Osteocyte (in vitro differentiated cells): ENCODE measurements at places on chromosomes 16 and 17. TPM values are rescaled to one million over a fixed set of nuclear protein-coding genes. Genes with fewer than 3 reads are reported as not detected.

DNA sequence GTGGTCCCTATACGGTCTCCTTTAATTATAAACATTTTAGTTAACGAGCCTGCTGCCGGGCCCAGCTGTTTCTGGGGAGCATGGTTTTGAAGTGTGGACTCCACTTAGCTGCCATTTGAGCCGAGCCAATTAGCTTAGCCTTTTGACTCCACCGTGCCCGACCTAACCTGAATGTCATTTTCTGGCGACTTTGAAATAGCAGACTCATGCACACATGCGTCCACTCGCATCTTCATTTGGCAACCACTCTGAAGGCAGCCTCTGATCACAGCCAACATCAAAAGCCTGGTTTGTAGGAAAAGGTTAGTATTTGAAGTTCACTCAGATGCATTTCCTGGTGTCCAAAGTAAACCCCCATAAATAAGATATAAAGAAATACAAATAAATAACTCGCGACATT lies 16.8 kb downstream of the AXIN2 start:
- no peak for DNase-seq

Gene TMEM98
- total RNA-seq, result 92.7 and 97.6 TPM in 2 replicates

Gene MSLN
- 0.19 and 0.21 TPM in 2 replicates for total RNA-seq

GRCh38 chr17:49576088-49576916 lies 631 bp downstream of the NXPH3 start:
- DNase-seq, result no peak

DNA sequence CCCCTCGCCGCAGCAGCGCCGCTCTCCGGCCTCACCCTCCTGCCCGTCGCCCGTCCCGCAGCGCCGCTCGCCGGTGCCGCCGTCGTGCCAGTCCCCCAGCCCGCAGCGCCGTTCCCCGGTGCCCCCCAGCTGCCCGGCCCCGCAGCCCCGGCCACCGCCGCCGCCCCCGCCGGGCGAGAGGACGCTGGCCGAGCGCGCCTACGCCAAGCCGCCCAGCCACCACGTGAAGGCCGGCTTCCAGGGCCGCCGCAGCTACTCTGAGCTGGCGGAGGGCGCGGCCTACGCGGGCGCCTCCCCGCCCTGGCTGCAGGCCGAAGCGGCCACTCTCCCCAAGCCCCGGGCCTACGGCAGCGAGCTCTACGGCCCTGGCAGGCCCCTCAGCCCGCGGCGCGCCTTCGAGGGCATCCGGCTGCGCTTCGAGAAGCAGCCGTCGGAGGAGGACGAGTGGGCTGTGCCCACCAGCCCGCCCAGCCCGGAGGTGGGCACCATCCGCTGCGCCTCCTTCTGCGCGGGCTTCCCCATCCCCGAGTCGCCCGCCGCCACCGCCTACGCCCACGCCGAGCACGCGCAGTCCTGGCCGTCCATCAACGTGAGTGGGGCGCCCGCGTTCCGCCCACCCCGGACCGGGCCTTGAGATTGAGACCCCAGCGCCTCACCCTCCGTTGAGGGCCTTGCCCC lies 15.0 kb downstream of the TBKBP1 start:
- DNase-seq, result no peak

- DNase-seq, result no peak
Observed at GRCh38 chr16:4064950-4065352, 51.3 kb downstream of the ADCY9 start.

Gene SP6
- 0.16 TPM in 1 of 2 replicates, not detected in the other for total RNA-seq

DNA sequence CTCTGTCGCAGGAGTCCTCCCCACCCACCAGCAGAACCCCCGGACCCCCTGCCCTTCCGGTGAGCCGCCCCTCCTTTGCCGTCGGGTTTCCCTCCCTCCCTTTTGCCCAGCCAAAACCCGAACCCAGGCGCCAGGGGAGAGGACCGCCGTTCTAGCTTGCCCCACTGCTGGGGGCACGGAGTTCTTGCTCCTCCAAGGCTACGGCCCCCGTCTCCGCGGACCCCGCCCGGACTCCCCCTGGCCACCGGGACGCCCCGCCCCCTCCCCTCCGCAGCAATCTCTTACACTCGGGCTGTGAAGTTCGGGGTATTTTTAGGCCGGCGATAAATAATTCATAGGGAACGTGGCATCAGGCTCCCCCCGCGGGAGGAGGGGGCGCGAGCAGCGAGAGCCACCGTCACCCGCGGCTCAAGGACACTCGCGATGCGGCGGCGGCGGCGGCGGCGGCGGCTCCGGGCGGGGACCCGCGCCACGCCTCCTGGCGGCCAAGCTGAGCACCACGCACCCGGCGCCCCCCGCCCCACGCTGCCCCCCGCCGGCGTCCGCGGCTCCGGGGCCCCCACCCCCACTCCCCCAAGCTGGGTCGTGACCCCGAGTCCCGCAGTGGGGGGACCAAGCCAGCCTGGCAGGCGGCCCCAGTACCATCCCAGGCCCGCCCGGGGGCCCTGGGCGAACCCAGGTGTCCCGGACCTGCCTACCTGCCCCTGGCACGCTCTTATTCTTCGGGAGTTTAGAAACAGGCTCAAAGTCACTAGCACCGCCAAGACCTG lies at the start of gene GRIN2C:
Gene GRIN2C (minus strand): TSS at position 427 of the 770 bp plus-strand sequence. CDS start 4,793 bp downstream, outside the sequence.
- no peak for DNase-seq

DNA sequence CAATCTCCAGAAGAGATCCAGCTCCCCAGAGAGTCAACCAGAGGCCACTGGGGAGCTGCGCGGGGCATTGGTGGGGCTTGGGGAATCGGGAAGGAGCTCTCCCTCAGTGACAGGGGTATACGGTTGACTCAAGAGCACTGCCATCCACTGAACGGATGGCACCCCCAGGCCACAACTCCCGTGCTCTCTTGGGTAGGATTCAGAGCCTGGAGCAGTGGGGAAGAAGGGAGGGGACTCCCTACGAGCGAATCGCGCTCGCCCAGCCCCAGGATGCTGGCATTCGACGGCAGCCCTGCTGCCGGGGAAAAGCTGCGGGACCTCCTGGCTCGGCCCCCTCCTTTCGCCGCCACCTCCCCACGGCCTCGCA lies 473 bp upstream of the TPPP3 start:
- no peak for DNase-seq

Gene MRC2
- 418 and 419 TPM in 2 replicates for total RNA-seq

Gene CIITA
- total RNA-seq, result not detected in 2 replicates

GRCh38 chr17:49987681-49988441 lies 7.2 kb downstream of the DLX3 start:
- DNase-seq, result no peak

DNA sequence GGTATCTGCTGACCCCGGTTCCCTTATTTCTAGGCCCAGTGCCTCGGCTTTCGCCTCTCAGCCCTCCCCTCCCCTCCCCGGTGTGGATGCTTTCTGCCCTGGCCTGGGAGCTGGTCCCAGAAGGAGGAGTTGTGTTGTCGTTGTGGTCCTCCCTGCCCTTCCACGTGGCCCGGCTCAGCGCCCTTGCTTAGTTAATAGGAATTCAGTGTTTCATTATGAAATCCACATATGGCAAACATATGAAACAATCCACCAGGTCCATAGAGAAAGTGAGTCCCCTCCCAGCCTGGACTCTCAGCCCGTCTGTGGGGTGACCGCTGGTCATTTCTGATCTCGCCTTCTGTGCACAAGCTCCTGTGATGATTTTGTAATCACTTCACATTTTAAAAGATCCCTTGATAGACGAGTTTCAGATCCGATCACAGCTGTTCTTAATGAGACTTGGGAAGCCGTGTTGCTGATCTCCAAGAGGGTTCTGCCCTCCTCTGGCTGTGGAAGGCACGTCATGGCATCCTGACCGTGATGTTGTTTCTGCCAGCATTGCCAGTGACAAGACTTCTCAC lies 112.1 kb downstream of the BANP start:
- no peak for DNase-seq

DNA sequence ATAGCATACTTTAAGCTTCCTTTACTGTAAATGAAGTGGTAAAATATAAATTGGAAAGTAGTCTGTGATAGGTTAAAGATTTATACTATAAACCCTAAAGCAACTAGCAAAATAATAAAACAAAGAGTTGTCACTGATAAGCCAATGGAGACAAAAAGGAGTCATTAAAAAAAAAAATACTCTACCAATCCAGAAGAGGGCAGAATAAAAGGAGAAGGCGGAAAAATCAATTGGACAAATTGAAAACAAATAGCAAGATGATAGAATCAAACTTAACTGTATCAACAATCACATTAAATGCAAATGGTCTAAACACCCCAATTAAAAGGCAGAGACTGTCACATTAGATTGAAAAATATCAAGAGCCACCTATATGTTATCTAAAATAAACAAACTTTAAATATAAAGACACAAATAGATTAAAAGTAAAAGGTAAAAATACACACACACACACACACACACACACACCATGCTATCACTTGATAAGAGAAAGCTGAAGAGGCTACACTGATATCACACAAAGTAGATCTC lies 71.8 kb downstream of the CACNG1 start:
- DNase-seq, result no peak

Gene PLA2G10
- total RNA-seq, result not detected in 2 replicates

DNA sequence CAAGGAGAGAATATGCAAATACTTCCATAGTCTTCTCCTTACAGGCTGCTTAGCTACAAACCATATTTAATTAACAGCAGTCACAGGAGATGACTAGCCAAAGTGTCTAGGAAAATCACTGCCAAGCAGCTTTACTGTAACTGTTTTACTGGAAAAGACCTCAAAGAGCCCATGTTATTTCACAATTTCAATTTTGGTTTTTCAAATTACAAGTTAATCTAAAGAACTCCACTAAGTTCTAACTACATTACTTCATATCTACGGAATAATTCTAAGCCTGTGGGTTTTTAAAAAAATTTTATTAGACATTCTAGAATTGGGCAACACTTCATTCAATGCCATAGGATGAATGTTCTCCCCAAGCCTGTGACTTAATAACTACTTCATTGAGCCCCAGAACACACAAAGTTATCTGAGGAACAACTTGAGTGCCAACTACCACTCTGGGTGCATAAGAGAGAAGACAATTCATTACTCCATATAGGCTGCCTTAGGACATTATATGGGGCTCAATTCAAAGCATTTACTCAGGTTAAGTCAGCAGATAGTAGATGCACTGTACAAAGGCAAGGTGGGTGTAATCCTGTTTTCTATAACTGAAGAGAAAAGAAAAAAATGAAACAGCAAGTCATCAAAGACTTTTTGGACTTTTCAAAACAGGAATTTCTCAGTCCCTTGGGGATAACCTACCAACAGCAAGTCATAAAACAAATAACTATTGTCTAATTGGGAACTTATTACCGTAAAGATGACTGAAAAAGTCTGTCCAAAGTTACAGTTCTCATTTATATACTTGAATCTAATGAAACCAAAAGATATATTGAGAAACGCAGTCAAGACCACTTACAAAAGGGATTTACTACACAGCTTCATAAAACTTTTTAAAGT lies 33.0 kb downstream of the STAT3 start:
- DNase-seq, result no peak

GRCh38 chr17:8673612-8674011 lies 43.1 kb upstream of the MYH10 start:
- no peak for DNase-seq

Gene AATK
- total RNA-seq, result 0.37 TPM in 1 of 2 replicates, not detected in the other

DNA sequence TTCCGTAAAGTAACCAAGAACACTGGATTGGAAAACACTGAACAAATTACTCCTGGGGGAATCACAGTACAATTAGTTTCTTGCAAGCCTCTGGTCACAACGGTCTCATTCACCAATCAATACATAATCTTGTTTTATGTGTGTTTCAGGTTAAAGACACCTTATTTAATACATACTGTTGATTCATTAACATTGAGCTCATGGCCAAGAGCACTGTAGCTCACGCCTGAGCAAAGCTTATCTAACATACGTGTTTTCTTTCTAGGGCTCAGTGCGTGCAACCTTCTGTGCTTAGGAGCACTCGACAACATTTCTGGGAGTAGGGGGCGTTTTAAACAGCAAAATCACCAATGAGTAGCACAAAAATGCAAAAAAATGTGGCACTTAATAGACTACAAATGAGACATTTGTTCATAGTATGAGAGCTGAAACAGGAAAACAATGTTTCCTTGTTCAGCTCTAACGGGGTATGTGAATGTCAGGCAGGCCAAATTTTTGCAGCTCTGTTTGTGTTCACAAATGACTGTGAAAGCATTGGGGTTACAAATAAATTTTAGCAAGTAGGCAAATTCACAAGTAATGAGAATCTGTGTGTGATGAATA lies 206.2 kb downstream of the CNTNAP4 start:
- no peak for DNase-seq

Gene SLC16A6
- total RNA-seq, result 2.1 and 2.7 TPM in 2 replicates

DNA sequence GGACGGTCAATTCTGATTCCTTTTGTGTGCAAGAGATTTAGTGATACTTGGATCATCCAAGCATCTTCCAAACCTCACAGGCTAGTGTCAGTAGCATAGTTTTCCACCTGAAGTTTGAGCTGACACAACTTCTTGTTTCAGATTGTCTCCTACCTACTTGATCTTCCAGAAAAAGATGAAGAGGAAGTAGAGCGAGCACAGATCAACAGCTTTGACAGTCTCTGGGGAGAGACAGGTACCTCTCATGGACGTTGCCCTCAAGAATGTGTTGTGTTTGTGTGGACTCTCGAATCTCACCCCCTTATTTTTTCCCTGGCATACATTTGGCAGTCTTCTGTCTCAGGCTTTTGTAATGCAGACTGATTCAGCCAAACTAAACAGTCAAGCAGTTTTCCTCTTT lies 47.4 kb downstream of the CYB561 start:
- DNase-seq, result no peak

Gene SLC13A5
- not detected in 2 replicates for total RNA-seq

GRCh38 chr17:78598013-78598471 lies 20.8 kb upstream of the DNAH17 start:
- DNase-seq, result no peak

GRCh38 chr16:85350973-85351372 lies 238.7 kb upstream of the CIBAR2 start:
- peak; percentile 98 for DNase-seq

DNA sequence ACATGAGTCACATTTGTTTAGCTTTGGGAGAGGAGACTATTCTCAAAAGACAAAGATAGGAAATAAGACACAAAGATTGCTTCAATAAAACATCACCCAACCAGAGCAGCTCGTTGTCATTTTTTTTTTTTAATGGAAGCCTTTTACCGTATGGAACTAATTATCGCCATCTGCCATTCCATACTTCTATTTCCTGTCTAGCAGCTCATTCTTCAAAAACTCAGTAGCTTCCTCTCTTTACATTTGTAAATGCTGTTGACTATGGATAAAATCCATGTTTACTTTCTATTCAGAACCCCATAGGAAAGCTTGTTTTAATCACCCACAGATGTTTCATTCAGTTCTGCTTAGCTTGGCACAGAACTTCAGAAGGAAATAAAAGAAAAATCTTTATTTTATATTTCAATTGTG lies 110.0 kb upstream of the PSMD7 start:
- no peak for DNase-seq

Gene MEIOC
- total RNA-seq, result 0.75 TPM in 1 of 2 replicates, not detected in the other

GRCh38 chr17:7443499-7444485 lies 1.1 kb upstream of the CHRNB1 start:
- no peak for DNase-seq

Gene SHCBP1
- total RNA-seq, result 4.2 and 5.8 TPM in 2 replicates

- no peak for DNase-seq
Observed at GRCh38 chr16:64251742-64252141, 870.1 kb downstream of the CDH11 start.
